ENCODE measurements at places on chromosomes 1 and 21.

DNA sequence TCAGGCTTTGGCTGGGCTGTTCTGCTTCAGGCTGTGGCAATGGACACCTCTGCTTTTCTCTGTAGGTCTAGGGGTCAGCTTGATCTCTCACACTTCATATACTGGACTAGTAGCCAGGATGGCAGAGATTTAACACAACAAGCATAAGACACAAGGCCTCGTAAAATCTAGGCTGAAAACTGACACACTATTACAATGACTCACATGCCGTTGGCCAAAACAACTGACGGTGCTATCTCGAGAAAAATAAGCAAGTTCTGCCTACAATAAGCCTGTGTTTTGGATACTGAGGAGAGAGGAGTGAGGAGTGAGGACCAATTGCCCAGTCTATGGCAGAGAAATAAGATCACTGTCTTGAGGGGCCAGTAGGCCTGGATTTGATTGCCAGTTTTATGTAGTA is 840.7 kb upstream of the ADAMTS5 start:
- no peak for DNase-seq

GRCh38 chr1:33088119-33088906 is 7.4 kb downstream of the AZIN2 start:
- no peak for DNase-seq

DNA sequence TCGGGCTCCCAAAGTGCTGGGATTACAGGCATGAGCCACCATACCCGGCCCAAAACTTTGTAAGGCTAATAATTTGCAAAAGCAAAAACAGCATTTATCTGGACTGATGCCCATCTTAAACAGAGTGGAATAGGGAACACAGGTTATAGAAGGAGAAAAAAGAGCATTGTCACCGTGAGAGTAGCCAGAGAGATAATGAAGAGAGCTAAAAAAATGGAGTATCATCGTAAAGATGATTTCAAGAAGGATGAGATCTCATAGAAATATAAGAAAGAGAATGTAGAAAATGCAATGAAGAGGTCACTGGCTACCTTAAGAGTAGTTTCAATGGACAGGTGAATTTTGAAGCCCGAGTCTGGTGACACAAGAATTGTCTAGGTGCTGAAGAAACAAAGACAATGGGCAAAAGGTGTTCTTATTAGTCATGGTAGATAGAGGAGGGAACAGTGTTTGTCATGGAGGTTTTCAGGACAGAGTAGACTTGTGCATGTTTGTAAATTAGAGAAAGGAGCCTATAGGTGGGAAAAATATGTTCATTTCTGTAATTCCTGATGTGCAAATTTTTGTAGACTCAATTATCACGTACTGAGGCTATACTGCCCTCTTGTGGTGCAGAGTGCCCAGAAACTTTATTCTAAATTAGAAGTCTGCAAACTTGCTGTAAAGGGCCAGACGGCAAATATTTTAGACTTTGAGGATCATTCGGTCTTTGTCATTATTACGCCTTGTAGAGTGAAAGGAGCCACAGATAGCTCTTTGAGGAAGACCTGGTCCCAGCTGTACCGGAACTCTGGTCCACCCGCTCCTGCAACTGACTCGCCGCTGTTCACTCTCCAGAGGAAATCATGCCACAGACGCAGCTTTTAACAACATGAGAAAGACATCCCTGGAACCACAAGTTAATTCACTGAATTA is 8.1 kb upstream of the TMEM183A start:
- DNase-seq = peak; percentile 22

DNA sequence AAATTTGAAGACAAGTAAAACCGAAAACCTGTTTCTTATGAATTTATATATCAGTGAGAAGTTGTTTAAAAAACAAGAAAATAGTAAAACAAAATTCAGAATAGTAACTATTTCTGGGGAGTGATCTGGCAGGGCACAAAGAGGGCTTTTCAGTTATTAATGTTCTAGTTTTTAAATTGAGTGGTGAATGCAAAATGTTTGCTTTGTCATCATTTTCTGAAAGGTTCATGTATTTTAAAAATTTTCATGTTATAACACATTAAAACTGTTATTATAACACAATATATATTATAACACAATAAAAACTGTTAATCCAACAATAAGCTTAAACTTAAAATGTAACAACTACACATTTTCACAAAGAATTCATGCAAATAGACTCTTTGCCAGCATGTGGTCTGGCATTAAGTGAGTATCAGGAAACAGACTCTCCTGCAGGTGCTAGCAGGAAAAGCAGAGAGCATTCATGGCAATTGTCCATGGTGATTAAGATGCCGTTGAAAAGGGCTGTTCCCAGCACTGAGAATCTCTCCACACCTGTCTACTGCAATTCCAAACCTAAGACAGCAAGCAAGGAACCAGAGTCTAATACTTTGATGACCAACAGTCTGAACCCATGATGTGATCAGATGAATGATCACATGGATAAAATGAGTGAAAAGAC is 204.9 kb downstream of the TBX15 start:
- no peak for DNase-seq

DNA sequence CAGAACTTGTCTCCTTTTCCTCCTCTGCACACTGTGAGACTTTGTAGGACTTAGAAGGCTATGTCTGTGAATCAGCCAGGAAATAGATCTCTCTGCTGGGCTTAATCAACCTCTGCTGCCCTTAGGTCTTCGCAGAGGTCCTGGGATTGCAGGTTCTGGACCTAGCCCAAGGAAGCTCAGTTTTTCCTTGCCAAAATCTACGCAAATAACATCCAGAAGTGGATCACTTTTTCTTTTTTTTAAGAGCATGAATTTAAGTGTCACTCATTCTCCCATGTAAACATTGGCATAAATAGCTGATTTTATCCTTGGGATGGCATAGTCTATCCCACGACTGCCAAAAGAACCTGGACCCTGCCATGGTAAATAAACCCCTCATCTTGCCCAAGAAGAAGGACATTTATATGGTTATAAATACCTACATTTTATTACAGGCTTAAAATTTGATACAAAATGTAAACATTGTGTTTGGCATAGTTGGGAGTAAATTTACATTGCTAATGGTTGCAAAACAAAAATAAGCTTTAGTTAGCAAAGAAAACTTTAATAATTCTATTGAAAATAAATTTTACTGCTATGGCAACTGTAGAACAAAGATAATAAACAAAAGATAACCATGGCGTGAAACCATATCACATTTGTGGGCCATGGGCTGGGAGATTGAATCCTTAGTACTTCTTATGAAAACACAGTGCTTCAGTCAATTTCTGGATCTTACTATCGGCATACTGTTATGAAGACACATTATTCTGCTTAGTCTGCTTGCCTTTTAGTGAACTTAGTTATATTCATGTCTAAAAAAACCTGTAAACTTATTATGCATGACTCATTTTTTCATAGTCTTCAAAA is 24.5 kb upstream of the DISC1 start:
- no peak for DNase-seq

- no peak for DNase-seq
Observed at GRCh38 chr1:29708381-29708780, 472.1 kb downstream of the PTPRU start.

GRCh38 chr1:226654668-226655055 is 84.4 kb downstream of the ITPKB start:
- DNase-seq = no peak

DNA sequence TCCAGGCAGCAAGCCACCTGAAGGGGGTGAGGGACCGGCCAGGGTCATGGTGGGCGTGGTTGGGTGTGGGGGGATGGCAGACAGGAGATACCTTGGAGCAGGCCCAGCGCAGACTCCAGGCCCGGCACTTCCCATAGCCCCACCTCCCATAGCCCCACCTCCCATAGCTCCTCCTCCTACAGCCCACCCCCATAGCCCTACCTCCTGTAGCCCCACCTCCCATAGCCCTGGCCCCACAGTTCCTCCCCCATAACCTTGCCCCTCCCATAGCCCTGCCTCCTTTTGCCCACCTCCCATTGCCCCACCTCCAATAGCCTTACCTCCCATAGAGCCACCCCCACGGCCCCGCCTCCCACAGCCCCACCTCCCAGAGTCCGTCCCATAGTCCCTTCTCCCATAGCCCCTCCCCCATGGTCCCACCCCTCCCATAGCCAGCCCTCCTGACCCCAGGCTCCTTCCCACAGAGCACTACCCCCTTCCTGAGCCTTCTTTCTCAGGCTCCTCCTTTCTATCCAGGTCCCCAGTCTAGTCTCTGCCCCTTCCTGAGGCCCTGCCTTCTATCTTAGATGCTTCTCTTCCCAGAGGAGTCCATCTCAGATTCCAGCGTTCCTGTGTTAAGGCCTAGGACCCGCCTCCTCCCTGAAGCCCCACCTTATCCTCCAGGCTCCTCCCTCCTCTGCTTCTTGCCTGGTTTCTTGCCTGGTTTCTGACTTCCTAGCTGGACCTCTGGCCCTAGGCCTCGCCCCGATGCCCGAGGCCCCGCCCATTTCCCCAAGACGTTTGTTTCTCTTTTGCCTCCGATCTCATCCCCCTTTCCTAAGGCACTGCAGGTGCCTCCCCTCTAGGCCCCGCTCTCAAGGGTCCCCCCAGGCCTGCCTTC is 46.8 kb downstream of the PTPRU start:
- no peak for DNase-seq

DNA sequence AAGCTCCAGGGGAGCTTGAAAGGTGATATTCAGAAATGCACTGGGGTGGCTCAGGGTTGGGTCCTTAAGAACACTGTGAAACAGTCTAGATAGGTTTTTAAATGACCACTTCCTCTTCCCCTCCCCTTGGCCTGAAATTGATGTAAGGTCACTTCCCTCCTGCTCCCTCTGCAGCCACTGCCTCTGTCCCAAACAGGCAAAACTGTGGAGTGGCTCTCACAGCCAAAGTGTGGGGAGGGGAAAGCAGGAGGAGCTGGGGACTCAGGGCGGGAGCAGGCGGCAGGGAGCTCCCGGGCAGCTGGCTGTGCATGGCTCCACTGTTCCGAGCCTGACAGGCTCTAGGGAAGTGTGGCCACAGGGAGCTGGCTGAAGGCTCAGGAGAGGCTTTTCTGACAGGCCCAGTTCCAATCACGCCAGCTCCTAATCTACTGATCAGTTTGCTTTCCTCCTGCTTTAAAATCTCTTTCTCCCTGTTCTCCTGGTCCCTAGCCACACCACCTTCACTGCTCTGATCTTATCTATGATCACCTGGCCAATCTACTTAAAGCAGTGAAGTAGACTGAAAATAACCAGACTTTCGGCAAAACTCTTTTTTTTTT is 5.1 kb upstream of the CSRP1 start:
- DNase-seq = no peak

DNA sequence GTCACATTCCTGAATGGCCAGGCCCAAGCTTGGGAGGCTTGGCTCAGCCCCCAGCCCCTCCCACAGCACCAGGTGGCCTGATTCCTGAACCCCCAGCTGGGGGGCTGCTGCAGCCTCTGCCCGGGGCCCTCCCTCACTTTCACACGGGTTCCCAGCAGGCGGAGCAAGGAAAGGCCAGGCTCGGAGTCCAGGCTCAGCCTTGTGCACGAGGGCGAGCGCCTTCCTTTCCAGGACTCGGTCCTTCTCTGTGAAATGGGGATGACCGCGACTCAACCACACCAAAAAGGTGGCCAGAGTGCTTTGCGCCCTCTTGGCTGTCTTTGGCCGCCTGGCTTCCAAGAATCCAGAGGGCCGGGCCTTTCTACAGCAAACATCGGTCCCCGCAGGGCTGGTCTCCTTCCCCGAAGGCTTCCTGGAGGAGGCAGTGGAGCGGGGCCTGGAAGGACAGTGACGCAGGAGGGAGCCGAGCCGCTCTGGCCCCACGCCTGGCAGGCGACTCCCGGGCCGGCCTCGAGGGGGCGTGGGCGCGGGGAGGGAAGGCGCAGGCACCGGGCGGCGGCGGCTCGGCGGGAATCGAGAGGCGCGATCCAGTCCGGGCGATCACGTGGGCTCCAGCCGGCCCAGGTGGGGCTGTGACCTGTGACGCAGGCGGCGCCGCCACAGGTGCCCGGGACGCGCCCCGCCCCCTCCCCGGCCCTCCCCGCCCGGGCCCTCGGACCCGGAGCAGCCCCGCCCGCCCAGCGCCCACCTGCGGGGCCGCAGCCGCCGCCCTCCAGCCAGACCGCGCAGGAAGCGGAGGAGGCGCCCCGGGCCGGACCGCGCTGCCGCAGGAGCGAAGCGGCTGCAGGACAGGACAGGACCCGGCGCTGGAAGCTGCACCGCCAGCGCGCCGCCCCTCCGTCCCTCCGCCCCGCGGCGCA is at the start of gene ARHGEF16:
ARHGEF16 (plus strand) TSS at position 775 of the 920 bp plus-strand sequence. CDS start 8,420 bp downstream, outside the sequence.
- no peak for DNase-seq

- no peak for DNase-seq
Observed at GRCh38 chr1:183003203-183003602, 20.0 kb upstream of the LAMC1 start.

- DNase-seq = no peak
Observed at GRCh38 chr1:201748335-201748734, 80.6 kb upstream of the IPO9 start.

DNA sequence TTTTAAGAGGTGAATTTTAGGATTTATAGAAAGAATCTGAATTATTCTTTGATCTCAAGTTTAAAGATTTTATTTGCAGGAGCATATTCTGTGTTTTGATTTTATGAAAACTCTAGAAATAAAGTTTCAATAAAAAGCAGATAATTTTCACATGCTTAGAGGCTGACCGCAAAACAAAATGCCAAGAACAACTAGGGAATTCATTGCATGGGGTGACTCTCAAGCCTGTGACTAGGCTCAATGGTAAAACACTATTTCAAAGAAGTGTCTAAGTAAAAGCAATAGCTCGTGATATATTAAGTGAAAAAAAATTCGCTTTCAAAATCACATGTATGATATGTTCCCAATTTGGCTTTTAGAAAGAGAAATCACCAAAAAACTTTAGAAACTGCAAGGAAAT is 49.6 kb downstream of the RPL5 start:
- DNase-seq = no peak

GRCh38 chr1:67840449-67840848 is 7.2 kb upstream of the GNG12 start:
- no peak for DNase-seq

DNA sequence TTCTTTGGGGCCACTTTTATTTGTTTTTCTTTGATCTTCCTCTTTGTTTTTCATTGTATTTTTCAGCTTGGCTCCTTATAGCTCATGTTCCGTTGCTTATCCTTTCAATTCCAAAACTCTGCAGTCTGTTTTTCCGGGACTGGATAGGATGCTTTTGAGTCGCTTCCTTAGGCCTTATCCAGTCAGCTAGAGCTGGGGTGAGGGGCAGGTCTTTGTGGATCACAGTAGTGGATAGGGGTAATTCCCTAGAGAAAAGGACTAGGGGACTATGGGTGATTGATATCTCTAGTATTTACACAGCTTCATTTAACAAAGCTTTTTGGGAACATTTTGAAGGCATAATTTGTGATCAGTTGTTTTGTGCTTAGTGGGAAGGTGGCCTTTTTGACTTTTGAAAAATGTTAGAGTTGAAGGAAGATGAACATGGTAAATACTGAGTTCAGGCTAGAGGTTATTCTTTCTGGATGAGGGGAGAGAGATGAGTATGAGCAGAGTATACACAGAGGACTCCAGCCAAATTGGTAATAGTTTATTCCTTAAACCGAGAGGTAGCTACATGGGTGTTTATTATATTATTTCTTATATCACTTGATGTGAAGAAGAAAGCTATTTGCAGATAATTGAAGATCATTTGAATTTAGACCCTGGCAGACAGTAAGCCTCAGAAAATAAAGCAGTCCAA is 22.5 kb downstream of the CEP350 start:
- DNase-seq = no peak

DNA sequence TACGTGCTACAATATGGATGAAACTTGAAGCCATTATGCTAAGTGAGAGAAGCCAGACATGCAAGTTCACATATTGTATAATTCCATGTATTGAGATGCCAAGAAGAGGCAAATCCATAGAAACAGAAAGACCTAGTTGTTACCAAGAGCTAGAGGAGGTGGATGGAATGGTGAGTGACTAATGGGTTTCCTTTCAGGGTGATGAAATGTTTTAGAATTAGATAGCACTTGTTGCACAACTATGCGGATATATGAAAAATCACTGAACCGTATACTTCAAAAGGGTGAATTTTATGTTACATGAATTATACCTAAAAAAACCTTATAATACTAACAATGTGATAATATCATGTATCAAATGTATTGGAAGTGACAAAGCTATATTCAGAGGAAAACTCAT is 18.1 kb downstream of the EPHA10 start:
- no peak for DNase-seq
